ENCODE measurements at places on chromosomes 4 and X. TPM values are rescaled to one million over a fixed set of nuclear protein-coding genes. Genes with fewer than 3 reads are reported as not detected.

- DNase-seq = no peak
Observed at GRCh38 chrX:103734125-103734760, 23.5 kb downstream of the TMEM31 start.

- DNase-seq = no peak
Observed at GRCh38 chr4:144685911-144686310, 40.0 kb downstream of the HHIP start.

DNA sequence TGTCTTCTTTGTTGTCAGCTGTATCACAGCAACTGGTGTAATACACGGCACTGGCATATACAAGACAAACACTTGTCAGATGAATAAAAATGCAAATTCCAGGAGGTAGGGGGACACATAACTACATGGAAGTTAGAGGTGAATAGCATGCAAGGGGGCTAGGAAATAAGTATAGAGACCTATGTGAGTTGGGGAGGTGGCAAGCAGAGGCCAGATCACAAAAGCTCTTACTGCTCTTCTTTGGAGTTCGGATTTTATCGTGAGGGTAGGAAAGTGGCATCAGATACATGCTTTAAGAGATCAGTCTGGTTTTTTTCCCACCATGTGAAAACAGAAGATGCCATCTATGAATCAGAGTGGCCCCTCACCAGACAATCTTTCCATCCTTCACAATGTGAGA lies 2.8 kb upstream of the SRP72 start:
- DNase-seq = no peak

DNA sequence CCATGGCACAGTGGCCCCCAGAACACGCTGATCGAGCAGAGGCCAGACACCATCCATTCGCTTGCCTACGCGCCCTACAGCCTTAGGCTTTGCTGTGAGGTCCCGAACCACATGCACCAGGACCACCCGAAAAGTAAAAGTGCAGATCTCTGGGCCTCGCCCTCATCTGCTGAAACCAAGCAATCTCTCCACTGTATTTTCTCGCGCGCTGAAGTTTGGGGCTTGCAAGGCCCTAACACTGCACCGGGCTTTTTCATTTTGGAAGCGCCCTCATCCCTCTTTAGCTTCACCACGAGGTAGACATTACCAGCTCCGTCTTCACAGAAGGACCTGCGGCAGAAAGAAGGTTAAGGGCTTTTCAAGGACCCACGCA lies 21.2 kb downstream of the NKX3-2 start:
- no peak for DNase-seq

The TMPRSS11B gene
- total RNA-seq = not detected

DNA sequence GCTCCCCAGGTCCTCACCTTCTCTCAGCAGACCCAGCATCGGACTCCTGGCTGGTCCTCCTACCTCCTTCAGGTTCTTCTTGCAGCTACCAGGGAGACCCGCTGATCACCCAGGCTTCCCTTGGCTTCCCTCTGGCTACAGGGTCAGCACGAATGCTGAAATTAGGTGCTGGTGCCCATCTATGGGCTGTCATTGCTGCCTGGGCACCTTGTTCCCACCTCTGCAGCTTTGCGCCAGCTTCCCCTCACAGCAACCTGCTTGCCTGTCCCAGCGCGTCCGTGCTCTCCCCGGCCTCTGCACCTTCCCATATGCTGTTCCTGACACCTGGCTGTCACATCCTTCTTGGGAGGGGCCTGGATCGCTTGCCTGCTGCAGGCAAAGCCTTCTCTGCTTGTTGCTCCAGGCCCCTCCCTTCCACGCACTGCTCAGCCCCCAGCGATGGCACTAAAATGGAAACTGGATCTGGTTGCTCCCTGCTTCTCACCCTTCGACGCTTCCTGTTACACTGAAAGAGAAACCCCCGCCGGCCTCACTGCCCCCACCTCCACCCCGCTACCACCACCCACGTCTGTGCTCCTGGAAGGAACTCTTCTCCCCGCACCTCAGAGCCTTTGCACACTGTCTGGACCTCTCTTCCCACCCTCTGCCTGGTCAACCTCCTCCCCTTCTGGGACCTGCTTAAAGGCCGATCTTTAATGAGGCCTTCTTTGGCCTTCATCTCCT lies 22.2 kb downstream of the C4orf50 start:
- no peak for DNase-seq

DNA sequence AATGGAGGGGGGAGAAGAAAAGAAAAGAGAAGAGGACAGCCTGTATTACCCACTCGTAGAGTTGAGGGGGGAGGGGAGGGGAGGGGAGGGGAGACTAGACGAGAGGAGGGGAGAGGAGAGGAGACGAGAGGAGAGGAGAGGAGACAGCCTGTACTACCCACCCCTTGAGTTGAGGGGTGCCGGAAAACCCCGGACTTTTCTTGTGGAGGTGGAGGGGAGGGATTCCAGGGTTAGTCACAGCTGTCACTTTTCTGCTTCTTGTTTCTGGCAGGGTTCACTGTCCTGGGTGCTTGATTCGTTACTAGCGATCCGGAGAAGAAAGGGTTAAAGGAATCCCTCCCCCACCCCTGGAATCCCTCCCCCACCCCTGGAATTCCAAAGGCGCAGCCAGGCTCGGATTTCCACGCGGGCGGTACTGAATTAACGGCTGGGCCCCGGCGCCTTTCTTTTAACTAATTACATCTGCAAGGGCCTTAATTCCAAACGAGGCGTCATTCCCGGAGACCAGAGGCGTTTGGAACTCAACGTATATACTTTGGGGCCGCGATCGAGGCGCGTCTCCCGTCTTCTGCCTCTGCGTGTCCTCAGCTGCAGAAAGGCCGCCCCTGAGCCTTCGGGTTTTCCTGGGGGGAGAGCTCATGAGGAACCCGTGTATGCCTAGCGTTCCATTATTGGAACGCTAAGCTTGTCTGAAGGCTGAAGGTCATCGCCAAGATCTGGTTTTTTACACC lies 20.1 kb upstream of the CSF2RA start:
- peak; percentile 39 for DNase-seq

GRCh38 chr4:111018216-111018615 lies 395.3 kb upstream of the PITX2 start:
- no peak for DNase-seq

The USP17L18 gene
- total RNA-seq = not detected

Data from PC-9 (cell line).